ENCODE measurements at places on chromosomes 12 and 14. TPM values are rescaled to one million over a fixed set of nuclear protein-coding genes. Genes with fewer than 3 reads are reported as not detected.

- DNase-seq = no peak
These were observed 34.2 kb downstream of the PPM1H start for GRCh38 chr12:62900686-62901272.

DNA sequence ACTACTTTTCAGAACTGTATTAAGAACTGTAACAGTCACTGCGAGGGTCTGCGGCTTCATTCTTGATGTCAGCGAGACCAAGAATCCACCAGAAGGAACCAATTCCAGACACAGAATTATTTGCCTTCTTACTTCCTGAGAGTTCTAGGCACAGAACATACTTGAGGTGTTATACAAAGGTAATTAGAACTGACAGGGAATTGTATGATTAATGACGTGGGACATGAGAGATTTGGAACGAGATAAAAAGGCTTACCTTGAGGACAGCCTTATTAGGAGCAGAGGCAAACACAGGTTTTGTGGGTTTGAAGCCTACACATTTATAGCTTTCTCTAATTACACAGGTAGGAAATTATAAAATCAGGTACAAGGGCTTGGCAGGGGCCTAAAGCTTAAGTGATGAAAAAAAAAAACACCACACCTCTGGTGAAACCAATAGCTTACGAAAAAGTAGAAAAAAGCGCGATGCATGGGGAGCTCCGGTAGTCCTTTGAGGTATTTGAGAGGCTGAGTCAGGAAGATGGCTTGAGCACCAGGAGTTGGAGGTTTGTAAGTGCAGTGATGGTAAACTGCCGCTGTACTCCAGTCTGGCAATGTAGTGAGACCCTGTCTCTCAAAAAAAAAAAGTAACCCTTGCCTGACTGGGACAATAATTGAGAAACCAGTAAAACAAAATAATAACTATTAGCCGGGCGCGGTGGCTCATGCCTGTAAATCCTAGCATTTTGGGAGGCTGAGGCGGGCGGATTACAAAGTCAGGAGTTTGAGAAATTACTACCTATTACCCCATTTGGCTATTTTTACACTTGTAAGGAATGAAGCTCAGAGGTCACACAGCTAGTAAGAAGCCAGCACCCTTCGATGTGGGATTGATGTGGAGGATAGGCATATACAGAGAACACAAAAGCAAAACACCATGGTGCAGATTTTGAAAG lies 795 bp upstream of the ACOT2 start:
- no peak for DNase-seq

- no peak for DNase-seq
These were observed 15.1 kb upstream of the CLEC1A start for GRCh38 chr12:10113920-10114319.

GRCh38 chr14:79597566-79597965 lies 613.7 kb downstream of the DIO2 start:
- DNase-seq = no peak

- no peak for DNase-seq
These were observed 196.6 kb downstream of the PCNX1 start for GRCh38 chr14:71103662-71104484.

DNA sequence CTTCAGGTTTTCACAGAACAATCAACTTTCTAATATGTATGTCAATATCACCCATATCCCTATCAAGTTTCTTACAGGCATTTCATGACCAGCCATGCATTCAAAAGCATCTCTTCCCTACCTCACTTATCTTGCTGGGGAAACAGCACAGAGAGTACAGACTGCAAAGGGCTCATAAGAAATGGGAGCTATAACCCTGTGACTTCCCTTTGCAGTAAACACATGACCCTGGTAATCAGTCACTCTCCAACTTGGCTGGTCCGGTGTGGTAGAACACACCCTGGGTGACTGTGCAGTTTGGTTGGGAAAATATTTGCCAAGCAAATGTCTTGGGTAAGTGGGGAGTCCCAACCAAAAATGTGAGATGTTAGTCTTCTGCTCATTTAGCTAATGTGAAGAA lies 49.4 kb upstream of the TMCC3 start:
- no peak for DNase-seq

DNA sequence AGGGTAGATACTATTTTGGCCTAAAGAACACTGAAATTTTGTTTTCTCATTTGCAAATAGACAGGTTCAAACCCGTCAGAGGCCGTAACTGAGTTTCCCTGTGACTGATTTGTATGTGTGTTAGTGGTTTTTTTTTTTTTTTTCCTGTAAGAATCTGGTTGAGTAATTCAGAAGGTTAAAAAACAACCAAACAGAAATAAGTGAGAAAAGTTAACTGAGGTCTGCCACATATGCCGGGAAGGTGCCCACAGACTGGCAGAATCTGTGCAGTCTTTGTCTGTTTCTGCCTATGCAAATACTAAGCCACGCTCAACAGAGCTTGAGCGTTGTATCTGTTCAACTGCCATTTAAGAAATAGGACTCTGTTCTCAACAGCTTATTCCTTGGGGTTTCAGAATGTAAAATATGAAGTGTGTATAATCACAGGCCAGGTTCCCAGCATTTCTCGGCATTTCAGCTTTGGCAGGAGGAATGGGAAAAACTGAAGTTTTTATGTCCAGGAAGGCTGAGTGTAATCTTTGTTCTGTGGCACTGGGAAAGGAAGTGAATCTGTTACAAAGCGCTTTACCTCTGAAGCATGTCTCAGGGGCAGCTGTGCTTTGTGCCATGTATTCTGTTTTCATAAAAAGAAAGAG lies 181.9 kb downstream of the PRKCH start:
- no peak for DNase-seq

HOXC12 gene
- not detected for total RNA-seq

DNA sequence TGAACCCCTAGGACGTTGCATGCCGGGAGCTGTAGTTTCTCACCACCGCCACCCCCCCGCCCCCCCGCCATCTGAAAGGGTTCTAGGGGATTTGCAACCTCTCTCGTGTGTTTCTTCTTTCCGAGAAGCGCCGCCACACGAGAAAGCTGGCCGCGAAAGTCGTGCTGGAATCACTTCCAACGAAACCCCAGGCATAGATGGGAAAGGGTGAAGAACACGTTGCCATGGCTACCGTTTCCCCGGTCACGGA lies 501 bp upstream of the HSP90B1 start:
- DNase-seq = no peak

- no peak for DNase-seq
These were observed 612.5 kb downstream of the FSCB start for GRCh38 chr14:43894534-43894933.

PRR4 gene
- 4.4 TPM for total RNA-seq

EMP1 gene
- total RNA-seq = 163 TPM

SERPINA5 gene
- total RNA-seq = not detected

- no peak for DNase-seq
These were observed 66.5 kb downstream of the PLEKHG7 start for GRCh38 chr12:92769124-92769901.

LRP1-AS gene
- not detected for total RNA-seq

Measured in osteocyte (in vitro differentiated cells).